Colonic mucosa (tissue), 4 donors: ENCODE measurements at places on chromosomes 5 and 9.
A peak's percentile ranks its signal among the peaks of the same experiment; 100 is the strongest.

- DNase-seq = no peak
These were observed 280.0 kb upstream of the ANKRD55 start for GRCh38 chr5:56513141-56513540.

GRCh38 chr5:34496260-34496691, 159.9 kb upstream of the RAI14 start:
- DNase-seq = no peak

- DNase-seq = no peak
These were observed 111.1 kb downstream of the ARRDC3 start for GRCh38 chr5:91271999-91272398.

- DNase-seq = no peak
These were observed 2.7 kb upstream of the APBA1 start for GRCh38 chr9:69674716-69675438.

DNA sequence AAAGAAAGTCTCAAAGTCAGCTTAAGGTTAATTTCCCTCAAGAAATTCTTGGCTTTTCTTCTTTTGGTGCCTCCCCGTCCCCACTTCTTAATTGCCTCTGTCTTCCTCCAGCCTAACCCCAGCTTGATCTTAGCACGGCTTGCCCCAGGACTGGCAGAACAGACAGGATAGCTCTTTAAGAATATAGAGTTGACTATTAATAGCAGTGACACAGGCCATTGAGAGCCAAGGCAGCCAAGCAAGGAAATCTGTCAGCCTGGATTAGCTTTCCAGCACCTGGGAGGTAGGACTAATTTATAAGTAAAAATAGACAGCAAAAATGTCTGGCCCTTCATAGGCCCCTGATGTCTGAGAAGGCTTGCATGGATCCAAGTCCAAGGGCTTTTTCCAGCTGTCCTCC, 384.6 kb upstream of the SLC30A5 start:
- no peak for DNase-seq

DNA sequence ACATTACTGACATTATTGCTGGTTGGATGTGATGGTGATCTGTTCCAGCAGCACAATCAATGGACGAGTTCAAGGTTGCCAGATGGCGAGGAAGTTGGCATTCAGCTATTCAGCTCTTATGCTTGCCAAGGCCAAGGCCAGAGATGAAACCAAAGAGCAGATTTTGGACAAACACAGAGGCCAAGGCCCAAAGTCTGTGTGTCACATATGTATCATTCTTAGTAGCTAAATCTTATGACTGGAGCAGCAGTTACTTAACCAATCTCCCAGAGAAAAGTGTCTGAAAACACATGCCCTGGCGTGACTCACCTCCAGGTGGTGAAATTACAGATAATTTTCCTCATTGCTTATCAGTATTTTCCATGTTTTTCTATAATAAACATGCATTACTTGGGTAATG, 189.0 kb upstream of the EGFLAM start:
- no peak for DNase-seq

DNA sequence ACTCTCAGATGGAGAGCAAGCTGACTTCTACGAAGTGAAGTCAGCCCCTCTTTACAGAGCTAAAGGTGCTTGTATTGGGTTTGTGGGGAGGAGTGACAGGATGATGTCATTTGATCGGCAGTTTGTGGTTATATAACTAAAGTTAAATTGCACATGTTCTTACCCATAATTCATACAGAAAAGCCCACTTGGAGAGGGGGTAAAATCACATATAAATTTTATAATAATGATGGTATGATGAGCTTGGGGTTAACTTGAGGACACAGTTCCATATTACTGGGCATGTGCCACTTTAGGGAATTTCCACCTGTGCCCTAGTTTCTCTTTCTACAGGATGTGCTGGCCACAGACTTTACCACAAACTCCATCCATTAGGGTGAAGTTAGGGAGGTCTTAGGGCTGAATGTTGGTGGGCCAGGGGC, 1178.6 kb upstream of the CDH9 start:
- DNase-seq = no peak

DNA sequence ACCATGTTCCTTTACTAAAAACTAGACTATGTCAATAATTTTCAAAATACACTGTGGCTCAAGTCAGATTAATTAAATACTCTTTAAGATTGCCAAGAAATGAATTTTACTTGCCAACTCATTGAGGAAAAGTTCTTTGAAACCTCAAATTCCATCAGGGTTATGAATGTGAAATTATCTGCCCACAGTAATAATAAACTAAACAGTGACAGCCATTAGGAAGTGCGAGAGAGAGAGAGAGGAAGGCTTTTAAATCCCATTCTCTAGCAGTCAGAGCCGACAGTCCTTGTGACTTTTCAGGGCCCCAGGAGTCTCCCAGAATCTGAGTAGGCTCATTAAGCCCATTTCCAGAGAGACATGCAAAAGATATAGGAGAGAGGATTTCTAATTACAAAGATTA, 236.1 kb downstream of the MARCHF11 start:
- DNase-seq = no peak

- no peak for DNase-seq
These were observed 162.6 kb downstream of the DMAC1 start for GRCh38 chr9:7636838-7637467.

DNA sequence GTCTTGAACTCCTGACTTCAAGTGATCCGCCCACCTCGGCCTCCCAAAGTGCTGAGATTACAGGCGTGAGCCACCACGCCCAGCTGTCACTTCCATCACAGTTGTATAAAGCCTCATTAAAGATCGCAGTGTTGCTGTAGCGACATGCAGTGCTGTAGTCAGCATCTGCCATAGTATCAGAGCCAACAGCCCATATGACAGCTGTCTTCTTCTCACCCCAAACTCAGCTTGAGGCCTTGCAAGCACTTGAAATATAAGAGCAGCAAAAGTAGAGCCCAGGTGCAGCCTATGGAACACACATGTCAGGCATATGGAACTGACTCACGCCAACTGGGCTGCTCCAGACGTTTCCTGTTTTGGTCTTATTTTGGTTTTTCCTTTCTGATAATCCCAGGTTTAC, 167.8 kb downstream of the TRIO start:
- DNase-seq = no peak

DNA sequence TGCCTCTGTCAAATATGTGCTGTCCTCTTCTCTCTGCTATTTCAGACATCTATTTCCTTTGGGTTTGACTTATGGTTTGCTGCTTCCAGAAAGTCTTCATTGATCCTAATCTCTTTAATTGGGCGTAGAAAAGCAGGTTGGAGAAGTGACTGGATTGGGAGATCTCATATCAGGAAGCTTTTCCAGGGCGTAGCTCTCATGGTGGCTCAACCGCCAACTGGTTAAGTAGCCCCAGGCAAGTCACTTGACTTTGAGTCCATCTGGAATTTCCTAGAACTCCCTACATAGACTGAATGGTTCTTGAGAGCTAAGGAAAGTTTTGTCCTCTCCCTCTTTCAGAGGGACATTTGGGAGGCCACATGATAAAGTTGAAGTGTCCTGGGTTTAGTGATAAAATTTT, 192.3 kb upstream of the GLRA1 start:
- DNase-seq = no peak

GRCh38 chr5:59893429-59894227, at the start of gene PDE4D:
TSS of gene PDE4D (minus strand) at chr5:59893726.
- peak; percentile 25 for DNase-seq

GRCh38 chr5:166909926-166910325, 1381.5 kb upstream of the WWC1 start:
- DNase-seq = no peak

GRCh38 chr5:73120222-73121118, at the start of gene TMEM171:
TSS of gene TMEM171 (plus strand) at chr5:73120575. CDS start at chr5:73123374, 2,799 bp downstream.
- peak; percentile 87 for DNase-seq

DNA sequence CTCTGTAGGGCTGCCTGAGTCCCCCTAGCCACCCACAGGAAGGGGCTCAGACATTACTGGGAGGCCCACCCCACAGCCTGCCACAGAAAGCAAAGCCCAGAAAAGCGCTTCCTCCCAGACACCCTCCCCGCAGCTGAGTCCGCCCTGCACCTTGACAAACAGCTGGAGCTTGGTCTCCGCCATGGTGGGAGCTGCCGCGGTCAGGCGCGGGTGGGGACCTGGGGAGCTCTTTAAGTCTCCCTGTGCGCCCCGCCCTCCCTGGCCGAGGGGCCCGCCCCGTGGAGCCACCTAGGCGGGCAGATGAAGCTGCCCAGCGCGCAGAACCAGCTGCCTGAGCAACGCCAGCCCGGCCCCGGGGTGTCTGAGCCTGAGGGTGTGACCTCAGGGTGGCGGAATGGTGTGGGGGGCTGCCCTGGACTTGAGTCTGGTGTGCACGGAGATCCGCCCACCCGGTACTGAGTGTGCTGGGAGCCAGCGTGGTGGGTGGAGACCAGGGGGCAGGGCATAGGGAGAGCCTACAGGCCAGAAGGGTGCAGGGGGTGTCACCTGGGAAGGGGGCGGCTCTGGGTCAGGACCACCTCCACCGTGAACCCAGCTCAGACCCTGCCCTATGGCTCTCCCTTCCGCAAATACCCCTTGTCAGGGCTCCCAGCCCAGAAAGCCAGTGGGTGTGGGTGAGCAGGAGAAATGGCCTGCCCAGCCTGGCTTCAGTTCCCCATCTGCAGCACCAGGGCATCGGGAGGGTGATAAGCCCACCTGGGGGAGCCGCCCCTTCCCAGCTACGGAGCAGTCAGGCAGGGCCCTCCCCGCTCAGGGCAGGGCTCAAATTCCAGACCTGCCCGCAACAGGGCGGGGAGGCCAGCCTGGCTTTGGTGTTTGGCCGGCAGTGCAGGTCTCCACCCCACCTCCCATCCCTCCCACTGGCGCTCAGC, at the start of gene CLIC3:
Gene CLIC3, minus strand, starts transcription at position 208 of the 932 bp plus-strand sequence. Its CDS starts 25 bp downstream, at position 183.
- DNase-seq = peak; percentile 81

DNA sequence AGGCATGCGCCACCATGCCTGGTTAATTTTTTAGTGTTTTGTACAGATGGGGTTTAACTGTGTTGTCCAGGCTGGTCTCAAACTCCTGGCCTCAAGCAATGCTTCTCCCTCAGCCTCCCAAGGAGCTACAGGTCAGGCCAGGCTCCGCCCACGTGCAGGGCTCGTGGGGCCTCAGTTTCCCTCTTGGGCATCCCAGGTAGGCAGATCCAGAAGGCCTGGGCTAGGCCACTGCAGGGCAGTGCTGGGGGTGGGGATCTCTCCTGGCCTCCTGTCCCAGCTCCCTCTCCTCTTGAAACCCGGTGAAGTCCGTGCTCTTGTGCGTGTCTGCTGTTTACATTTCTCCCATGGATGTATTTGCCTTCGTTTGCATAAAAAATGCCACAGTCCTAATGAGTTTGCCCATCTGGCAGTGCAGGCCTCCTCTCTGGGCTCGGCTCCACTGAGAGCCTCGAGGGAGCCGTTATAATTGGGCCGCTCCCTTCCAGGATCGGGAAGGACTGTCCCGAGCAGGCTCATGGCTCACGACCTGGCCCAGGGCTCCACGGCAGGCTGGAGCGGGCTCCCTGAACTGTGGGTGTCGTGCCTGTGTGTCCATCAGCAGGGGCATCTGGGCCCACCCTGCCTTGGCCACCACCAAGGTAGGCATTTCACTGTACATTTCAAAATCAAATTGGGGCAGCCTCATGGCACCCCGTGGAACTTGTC, 52.6 kb upstream of the RUFY1 start:
- DNase-seq = no peak

- DNase-seq = no peak
These were observed 58.1 kb downstream of the GNG10 start for GRCh38 chr9:111719541-111719940.

DNA sequence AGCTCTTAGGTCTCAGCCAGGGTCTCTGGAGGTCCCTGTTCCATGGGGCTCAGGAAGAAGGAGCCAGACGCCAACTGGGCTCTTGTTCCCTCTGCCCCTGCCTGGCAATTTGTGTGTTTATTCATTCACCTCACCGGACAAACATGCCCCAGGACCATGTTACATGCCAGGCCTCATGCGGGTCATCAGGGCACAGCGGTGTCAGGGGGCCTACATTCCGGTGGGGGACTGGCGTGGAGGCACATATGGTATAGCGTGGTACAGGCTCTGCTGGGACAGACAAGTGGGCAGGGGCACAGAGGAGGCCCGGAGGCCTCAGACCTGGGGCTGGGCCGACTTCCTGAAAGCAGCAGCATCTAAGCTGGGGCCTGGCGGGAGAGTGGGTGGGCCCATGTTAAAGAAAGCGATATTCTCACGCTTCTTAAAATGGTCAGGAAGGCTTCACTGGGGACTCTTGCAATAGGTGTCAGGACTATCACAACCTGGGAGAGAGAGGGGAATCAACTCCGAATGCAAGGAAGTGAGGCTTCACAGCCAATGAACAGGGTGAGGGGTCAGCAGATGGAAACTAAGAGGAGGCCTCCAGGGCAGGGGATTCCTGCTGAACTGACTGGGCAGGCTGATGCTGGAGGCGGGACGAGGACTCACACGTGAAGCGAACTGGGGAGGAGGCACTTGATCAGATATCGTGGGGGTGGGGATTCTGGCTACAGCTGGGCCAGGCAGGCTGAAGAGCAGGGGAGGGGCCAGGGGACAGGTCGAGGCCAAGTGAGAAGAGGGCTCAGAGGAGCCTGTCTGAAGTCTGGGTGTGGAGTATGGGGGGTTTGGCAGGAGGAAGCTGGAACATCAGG, 41.9 kb downstream of the NCS1 start:
- DNase-seq = no peak

DNA sequence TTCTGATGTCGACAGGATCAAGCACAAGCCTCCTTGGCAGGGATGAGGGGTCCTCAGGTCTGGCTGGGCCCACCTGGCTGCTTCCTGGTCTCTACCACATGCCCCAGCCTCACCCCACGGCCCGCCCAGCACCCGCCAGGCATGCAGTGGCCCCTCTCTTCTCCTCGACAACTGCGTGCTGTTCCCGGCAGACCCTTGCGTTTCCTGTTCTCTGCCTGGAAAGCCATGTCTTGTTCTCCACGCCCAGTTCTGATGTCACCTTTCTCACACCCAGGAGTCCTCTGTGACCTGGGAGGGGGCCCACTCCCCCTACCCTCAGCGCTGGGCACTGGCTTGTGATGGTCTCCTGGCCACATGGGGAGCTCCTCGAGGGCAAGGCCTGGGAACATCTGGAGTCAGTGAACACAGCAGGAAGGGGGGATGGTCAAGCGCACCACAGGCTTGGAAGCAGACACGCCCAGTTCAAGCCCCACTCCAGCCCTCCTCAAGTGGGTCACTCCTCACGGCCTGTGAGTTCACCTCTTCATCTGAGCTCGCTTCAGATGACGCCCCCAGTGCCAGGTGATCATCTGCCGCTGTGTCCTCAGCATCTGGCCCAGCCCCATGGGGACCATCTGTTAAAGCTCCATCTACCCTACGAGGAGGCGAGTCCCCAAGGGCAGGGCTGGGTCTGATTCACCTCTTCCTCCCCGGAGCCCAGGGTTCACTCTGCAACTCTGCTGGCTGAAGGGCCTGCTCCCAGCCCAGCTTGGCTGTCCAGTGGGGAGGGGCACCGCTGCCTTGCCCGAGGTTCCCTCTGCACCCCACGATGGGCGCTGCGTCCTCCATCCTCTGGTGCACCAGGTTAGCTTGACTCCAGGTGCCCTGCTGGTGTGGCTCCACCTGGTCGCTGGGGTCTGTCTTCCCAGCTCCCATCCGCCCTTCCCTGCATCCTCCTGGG, 133.2 kb upstream of the PHYKPL start:
- DNase-seq = no peak

- no peak for DNase-seq
These were observed 28.3 kb upstream of the APC start for GRCh38 chr5:112709416-112709815.

- no peak for DNase-seq
These were observed 43.8 kb downstream of the RECK start for GRCh38 chr9:36080519-36080918.
